ENCODE measurements at places on chromosomes 6 and 20.

DNA sequence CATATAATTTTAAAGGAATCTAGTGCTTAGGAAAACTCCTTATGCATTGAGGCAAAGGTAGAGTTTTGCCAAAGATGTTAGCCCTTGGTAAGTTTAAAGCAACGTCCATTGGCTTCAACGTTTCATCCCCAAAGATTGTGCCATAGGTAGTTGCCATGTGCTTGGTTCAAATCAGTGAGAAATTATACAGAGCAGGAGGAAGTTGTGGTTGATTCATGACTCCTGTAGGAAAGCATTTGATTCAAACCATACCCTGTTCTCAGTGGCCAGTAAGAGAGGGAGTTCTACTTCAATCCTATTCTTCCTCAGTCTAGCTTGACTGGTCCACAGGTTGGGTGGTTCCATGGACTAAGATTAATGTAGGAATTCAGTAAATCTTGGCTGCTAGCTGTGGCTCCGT lies 535.6 kb downstream of the QKI start:
- DNase-seq, result no peak

DNA sequence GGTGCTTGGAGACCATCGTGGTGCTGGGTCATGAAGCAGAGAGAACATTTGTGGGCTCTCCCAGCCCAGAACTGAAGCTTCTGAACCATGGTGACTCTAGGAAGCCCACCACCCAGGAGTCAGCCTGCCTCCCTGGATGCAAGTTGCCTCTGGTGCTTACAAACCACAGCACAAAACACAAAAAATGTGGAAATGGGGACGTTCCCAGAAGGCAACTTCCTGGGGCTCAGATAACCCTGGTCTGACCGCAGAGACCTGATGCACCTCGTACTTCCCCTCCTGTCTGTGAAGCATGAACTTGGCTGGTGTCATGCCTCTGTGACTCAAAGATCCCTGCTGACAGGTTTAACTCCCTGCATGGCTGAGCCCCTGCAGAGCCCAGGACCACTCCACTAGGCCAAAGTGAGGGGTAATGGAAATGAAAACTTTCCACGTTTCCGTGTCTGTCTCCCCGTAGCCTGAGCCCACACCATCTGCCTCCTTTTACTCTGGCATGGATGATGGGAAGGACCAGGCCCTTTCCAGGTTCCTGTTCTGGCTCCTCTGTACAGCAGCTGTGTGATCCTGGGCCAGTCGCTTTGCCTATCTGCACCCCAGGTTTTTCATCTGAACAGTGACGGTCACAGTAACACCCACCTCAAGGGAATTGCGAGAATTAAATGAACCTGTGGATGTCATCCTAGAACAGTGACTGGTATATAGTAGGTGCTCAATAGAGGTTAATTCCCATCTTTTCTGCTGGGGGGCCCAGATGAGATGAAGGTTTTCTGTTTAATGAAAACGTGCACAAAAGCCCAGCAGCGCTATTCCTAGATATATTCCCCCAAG lies 57.7 kb downstream of the PPP1R16B start:
- DNase-seq, result peak; percentile 67

DNA sequence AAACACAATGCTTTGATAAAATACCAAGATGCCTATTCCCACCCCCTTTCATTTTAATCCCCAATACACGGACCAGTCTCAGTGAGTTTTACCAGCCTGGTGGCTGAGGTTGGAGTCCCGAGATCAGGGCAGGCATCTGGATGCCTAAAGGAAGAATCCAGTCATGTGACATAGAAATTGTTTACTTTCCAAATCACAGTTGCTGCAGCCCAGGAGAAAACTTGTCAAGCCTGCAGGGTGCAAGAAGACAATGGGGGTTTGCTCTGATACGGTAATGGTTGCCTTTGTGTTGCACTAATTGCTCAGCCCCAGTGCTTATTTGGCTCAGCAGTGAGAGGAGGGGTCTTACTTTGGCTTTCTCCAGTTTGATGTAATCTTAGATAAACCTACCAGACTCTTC lies 308.5 kb upstream of the POU3F2 start:
- DNase-seq, result no peak

DNA sequence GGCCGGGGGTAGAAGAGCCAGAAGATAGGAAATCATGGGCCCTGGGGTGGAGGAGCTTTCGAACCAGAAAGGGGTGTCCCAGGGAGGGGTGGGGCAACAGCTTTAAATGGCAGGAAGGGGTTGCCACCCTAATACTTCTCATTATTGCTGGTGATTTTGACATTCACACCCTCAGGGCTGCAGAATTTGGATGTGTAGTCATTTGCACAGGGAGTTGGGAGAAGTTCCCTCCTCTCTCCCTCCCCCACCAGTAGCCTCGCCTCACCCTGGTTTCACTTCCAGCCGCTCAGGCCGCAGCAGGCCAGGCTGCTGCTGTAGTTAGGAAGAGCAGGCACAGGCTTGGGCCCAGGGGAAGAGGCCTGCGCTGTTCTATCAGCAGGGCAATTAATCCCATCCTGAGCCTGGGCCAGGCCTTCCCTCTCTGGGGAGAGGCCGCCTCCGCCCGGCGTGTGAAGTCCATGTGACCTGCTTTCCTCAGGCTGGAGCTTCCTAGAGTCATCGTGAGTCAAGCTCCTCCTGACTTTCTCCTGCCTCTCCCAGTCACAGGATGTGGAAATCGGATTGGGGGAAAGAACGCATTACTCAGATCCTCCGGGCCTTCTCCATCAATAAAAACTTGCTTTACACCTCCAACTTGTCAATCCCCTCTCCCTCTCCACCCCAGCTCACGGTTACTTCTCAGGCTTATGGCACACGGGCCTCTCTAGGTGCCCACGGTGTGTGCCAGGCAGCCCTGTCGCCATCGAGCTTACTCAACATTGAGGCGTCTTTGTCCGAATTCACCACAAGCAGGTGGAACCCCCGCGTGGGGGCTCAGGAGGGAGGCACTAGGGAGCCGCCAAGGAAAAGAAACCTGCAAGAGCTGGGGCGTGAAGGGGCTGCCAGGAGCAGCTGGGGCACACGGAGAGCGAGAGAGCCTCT lies 7.8 kb downstream of the ADTRP start:
- no peak for DNase-seq

- DNase-seq, result no peak
Observed at GRCh38 chr20:51563486-51564332, 21.2 kb upstream of the NFATC2 start.

DNA sequence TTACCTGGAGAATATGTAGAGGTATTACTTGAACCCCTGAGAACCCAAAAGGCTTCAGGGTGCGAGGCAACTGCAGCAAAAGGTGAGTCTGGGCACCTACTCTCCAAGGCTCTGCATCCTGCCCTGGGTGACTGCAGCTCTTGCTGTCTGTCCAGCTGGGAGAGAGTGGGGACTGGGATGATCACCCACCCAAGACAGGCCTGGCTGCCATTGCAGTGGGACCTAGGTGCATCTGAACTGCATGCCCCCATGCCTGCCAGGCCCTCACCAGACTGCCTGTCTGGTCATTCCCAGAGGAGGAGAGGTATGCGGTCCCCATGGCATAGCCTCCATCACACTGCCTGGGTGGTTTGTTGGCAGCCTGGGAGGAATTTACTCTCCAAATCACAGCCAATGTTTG lies 563.9 kb downstream of the TFAP2A start:
- no peak for DNase-seq

- no peak for DNase-seq
Observed at GRCh38 chr6:162150295-162150694, 577.3 kb downstream of the PRKN start.
